ENCODE measurements at places on chromosomes 12 and 14. TPM values are rescaled to one million over a fixed set of nuclear protein-coding genes. Genes with fewer than 3 reads are reported as not detected.

GRCh38 chr12:6372403-6373003, 2.9 kb downstream of the SCNN1A start:
- peak; percentile 86 for DNase-seq

DNA sequence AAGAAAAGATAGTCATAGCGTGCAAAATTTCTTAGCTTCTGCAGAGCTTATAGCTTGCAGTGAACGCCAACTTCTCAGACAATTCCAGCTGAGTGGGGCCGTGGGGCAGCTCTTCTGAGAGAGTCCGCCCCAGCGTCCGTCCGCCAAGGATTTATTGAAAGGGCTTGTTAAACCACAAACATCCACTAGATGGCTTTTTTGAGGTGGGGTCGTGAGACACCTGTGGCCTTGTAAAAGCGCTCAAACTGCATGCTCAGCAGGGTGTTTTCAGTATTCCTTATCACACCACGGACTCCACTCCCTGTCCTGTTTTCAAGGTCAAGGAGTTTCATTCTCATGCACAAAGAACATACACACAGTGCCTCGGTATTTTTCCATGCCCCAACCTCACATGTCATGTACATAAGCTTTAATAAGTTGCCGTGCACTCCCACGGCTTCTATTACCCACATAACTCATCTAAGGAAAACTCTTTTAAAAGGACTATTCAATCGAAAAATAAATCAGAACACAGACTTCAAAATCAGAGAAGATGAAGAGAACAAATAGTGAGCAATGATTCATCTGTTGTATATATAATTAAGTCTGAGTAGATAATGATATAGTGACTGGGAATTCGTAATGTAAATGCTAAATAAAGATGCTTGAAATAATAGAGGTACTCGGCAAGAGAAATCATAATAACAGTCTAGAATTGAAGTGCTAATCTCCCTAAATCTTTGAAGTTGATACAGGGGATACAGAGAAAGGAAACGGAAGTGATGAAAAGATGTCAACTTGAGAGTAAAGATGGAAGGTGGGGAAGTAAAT, 46.7 kb downstream of the WBP11 start:
- DNase-seq: no peak

- peak; percentile 68 for DNase-seq
Measured at GRCh38 chr12:94545935-94546771, 86.5 kb upstream of the CEP83 start.

GRCh38 chr14:99075771-99076375, 196.1 kb downstream of the BCL11B start:
- peak; percentile 20 for DNase-seq

DNA sequence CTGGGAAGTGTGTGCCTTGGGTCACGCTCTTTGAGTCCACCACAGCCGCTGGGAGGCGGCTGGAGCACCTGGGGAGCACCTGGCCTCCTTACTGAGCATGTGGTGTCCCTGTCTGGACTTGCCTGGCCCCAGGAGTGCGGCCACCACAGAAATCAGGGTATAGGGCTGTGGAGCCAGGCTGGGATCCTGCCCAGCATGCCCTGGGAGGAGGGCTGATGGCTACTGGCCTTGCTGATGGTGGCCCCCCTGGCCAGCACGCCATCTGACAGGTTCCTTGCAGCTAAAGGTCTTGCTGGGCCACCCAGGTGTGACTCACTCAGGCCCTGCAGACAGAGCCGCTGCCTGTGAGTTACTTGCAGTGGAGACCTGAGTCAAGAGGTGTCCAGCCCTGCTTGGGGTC, 6.0 kb downstream of the ULK1 start:
- no peak for DNase-seq

- peak; percentile 36 for DNase-seq
Measured at GRCh38 chr12:8697120-8697475, 693 bp upstream of the RIMKLB start.

DNA sequence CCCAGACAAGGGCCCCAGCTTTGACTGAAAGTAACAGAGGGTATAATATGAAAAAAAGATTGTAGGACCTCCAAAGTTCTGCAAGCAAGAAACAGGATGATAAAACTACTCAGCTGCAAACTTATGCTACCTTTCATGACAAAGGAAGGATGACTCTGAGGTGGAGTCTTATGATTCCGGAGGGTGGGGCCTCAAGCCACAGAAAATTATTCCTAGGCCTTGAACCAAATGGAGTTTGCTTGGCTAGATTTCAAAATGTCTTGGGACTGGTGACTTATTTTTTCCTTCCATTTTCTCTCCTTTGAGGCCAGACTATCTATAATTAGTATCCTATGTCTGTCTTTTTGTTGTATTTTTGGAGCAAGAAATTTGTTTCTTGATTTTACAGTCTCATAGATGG, 336.4 kb downstream of the LRIG3 start:
- DNase-seq: peak; percentile 62

DNA sequence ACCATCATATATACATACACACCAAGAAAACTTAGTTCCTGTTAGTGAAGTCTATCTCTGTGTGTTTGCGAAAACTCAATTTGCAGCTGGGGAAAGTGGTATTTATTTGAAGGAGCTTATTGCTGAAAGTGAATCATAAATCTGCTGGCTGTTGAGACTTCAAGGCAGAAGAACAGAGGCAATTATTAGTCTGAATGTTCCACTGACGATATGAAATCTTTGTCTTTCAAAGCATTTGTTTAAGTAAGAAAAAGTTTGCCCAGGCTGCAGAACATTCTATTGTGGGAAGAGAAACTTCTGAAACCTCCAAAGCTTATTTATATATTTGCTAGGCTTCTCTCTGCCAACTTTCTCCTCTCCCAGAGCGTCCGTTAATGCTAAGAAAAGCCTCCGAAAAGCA, 255.7 kb upstream of the TMPO start:
- no peak for DNase-seq

DNA sequence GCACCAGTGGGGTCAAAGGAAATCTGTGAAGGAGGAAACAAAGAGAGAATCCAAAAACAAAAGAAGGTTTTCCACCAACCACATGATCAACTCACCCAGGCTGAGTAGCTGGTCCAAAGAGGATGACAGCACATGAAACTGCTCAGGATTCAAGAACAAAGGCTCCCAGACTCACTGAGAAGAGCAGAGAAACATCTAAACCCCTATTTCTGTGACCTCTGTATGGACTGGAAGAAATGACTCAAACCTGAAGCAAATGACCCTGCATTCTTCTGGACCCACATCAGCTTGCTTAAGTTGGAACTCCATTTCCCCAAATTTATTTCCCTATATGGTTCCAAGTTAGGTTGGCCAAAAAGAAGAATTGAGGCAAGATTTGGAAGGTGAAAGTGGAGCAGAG, 26.3 kb downstream of the TC2N start:
- DNase-seq: no peak

Gene ZDHHC22
- total RNA-seq: not detected

Gene ACIN1
- 38.9 TPM for total RNA-seq

Gene TAMALIN
- total RNA-seq: 0.20 TPM

Gene CLEC12A
- not detected for total RNA-seq

Gene KLC1
- total RNA-seq: 89.5 TPM

Gene PGF
- 0.36 TPM for total RNA-seq

Gene SLC2A14
- 0.12 TPM for total RNA-seq

All from RPMI7951 (cell line).